ENCODE measurements at places on chromosomes 2 and 18.

DNA sequence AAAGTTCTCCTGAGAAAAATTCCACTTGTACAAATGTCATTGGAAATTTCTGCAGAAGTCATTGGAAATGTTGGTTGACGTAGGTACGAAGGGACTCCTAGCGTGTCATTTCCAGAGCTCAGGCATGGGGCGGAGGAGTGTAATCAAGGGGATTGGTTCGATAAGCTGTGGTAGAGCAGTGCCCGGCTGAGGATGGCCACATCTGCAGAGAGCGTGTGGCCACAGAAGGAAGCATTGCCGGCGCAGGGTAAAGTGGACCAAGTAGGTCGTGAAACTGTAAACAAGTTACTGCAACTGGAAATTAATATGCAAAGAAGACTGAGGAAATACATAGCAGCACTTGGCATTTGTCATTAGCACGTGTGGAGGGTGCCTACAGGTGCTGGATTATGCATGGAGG is 101.8 kb downstream of the DGKD start:
- H3K36me3 ChIP-seq, result peaks cover 49% of the 10 kb centered on the region
- DNase-seq, result no peak
- no peak overlapping the region for H3K27ac ChIP-seq
- H3K27me3 ChIP-seq, result no peaks in the 10 kb centered on the region
- H3K4me1 ChIP-seq, result no peaks in the 10 kb centered on the region
- no peak overlapping the region for H3K4me3 ChIP-seq

- H3K4me3 ChIP-seq, result no peak overlapping the region
- H3K36me3 ChIP-seq, result no peaks in the 10 kb centered on the region
- no peak overlapping the region for H3K27ac ChIP-seq
- no peaks in the 10 kb centered on the region for H3K27me3 ChIP-seq
- DNase-seq, result no peak
These were observed 193.3 kb upstream of the KLHL14 start for GRCh38 chr18:32966141-32966540.

- peaks cover 3% of the 10 kb centered on the region for H3K4me1 ChIP-seq
- H3K27ac ChIP-seq, result no peak overlapping the region
- no peak overlapping the region for H3K4me3 ChIP-seq
These were observed 5.7 kb upstream of the KLHL30 start for GRCh38 chr2:238132463-238133450.

DNA sequence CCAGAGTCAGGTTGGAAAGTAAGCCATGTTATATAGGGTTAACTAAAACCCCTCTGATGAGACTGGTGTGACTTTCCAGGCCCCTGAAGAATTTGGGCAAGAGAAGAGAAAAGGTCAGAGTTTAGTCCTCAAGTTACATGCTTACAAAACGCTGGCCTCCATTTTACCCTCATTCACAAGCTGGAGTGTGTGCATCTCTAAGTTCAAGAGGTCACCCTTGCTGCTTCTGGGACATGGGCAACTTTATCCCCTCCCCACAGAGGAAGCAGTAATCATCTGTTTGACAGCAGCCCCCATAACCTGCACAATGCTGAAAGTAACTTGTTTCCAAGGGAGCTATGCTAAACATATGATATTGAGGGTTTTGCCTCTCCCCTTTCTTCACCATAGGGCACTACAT is 85.2 kb upstream of the CCDC195 start:
- peaks cover 94% of the 10 kb centered on the region for H3K36me3 ChIP-seq
- H3K4me1 ChIP-seq, result peaks cover 4% of the 10 kb centered on the region
- DNase-seq, result no peak
- no peak overlapping the region for H3K27ac ChIP-seq

- H3K36me3 ChIP-seq, result peaks cover 5% of the 10 kb centered on the region
- H3K4me3 ChIP-seq, result no peak overlapping the region
- H3K27ac ChIP-seq, result no peak overlapping the region
- no peaks in the 10 kb centered on the region for H3K27me3 ChIP-seq
- no peak for DNase-seq
These were observed 49.9 kb downstream of the TRAF3IP1 start for GRCh38 chr2:238370094-238370822.

DNA sequence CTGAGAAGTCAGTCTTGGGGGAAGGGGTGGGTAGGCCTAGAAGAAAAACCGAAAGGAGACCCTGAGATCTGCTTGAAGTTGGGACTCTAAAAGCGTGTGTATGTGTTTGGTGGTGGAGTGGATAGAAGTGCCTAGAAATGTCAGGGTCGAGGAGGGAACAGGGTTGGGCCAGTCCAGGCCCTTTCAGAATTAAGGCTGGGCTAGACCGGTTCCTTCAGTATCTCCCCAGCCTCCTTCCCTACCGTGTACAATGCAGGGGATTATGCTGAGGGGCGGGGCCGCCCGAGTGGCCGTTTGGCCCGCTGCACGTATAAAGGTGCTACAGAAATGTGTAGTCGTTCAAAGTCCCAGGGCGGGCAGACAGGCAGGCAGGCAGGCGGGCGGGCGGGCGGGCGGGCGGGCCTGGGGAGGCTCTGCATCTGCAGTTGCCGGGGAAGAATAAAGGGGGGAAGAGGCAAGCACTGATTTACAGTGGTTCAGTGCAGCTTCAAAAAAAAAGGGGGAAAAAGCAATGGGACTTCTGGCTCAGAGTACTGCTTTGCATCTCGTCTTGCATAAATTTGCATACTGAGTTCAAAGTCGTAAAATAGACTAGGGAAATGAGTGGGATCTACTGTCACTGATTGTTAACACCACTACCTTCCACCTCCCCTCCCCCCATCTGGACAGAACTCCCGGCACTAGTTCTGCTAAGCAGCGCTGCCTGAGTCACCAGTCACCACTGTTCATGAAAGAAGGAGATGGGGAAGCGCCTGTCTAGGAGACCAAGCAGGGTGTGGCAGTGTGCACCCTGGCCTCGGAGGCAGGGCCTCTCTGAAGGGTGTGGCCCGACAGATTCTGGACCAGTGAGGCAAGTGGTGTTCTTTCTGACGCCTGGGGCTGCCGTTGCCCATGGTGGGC is 3.6 kb downstream of the IGFBP2 start:
- H3K4me1 ChIP-seq, result peaks cover 26% of the 10 kb centered on the region
- peak overlapping the region; percentile 89 for H3K27ac ChIP-seq
- no peak overlapping the region for H3K4me3 ChIP-seq
- peaks cover 8% of the 10 kb centered on the region for H3K36me3 ChIP-seq
- peak; percentile 77 for DNase-seq

- peaks cover 1% of the 10 kb centered on the region for H3K4me1 ChIP-seq
- DNase-seq, result no peak
- peaks cover 9% of the 10 kb centered on the region for H3K36me3 ChIP-seq
- no peak overlapping the region for H3K27ac ChIP-seq
These were observed 37.4 kb downstream of the SMAD2 start for GRCh38 chr18:47893047-47893446.

DNA sequence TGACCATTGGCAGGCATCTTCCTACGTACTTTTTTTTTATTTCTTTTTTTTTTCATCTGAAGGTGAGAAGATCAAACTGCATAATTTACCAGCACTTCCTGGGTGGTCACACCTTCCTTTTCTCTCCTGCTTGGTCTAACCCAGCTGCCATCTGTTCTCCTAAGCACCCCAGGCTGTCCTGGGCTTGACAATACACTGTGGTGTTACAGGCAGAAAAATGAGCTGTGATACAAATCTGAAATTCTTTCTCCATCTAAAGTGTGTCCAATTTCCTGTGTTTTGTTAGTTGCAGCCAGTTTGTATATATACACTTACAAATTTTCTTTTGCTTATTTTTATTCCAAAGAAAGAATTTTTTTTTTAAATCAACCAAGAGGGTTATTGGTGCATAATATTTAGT is 786.0 kb upstream of the ZEB2 start:
- H3K27me3 ChIP-seq, result no peaks in the 10 kb centered on the region
- no peaks in the 10 kb centered on the region for H3K36me3 ChIP-seq
- no peaks in the 10 kb centered on the region for H3K4me1 ChIP-seq
- DNase-seq, result no peak
- H3K27ac ChIP-seq, result no peak overlapping the region
- H3K4me3 ChIP-seq, result no peak overlapping the region

DNA sequence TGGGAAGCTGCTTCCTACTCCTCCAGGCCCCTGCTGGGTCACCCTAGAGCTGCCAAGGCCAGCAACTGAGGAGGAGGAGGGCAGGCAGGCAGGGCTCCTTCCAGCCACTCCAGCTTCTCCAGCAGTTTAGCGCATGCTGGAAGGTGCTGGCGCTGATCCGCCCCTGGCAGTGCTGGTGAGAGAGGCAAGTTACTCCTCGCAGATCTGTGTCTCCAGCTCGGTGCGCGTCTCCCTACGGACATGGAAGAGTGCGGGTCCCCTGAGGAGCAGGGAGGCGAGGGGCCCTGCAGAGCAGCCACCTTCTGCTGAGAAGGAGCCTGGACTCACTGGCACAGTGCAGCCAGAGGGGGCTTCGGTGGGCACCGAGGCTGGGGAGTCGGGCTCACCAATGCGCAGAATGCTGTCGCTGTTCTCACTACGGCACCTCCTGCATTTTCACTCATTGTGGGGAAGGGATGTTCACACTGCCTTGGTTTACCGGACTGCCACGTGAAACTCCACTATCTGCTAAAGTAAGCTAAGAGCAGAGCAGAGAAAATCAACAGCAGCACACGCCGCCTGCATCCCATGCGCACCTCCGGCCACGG is 206.0 kb downstream of the HDAC4 start:
- no peak overlapping the region for H3K4me3 ChIP-seq
- H3K4me1 ChIP-seq, result peaks cover 10% of the 10 kb centered on the region
- DNase-seq, result no peak
- H3K27me3 ChIP-seq, result no peaks in the 10 kb centered on the region

DNA sequence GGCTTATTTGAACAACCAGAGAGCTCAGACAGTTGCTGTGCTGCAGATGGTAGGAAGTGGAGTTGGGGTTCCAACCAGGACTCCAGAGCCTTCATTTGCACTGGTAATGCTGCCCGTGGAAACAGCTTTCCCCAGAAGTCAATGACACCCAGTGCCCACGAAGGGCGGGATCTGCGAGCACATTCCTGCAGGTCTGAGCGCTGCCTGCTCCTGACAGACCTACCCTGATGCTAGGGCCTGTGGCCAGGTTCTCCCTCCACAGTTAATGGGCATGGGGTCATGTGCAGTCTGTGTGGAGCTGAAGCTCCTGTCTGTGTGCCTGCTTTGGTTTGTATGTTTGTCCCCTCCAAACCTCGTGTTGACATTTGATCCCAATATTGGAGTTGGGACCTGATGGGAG is 299.0 kb upstream of the HS6ST1 start:
- H3K27ac ChIP-seq, result no peak overlapping the region
- H3K4me3 ChIP-seq, result no peak overlapping the region
- no peak for DNase-seq

DNA sequence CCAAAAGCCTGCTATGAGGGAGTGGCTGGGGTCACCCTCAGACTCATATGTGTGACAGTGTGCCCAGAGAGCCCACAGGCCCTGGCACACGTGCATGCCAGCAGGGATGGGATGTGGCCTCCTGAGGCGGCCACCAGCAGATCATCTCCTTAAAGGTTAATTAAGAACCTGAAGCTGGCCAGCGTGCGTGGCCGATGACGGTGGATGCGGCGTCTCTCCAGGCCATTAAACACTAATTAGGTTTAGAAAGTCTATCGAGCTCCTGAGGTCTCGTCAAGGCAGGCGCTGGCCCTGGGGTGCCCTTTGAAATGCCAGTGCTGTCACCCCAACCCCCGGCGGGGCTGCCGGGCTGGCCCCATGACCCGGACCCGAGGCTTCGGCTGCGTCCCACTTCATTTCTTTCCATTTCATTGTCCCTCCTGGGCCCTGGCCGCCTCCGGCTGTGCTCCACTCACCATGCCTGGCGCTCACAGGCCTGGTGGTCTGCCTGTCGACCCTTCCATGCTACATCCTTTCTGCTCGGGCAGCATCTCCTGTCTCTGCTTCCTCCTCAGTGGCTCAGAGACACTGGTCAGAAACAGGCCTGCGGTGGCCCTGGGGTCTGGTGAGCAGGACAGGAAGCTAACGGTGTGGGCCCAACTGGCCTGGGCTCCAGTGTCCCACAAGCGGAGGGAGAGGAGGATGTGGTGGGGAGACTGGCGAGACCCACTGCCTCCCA is 228.9 kb downstream of the CELF4 start:
- H3K27ac ChIP-seq, result no peak overlapping the region
- no peaks in the 10 kb centered on the region for H3K36me3 ChIP-seq
- no peaks in the 10 kb centered on the region for H3K4me1 ChIP-seq
- no peak for DNase-seq
- H3K4me3 ChIP-seq, result no peak overlapping the region

DNA sequence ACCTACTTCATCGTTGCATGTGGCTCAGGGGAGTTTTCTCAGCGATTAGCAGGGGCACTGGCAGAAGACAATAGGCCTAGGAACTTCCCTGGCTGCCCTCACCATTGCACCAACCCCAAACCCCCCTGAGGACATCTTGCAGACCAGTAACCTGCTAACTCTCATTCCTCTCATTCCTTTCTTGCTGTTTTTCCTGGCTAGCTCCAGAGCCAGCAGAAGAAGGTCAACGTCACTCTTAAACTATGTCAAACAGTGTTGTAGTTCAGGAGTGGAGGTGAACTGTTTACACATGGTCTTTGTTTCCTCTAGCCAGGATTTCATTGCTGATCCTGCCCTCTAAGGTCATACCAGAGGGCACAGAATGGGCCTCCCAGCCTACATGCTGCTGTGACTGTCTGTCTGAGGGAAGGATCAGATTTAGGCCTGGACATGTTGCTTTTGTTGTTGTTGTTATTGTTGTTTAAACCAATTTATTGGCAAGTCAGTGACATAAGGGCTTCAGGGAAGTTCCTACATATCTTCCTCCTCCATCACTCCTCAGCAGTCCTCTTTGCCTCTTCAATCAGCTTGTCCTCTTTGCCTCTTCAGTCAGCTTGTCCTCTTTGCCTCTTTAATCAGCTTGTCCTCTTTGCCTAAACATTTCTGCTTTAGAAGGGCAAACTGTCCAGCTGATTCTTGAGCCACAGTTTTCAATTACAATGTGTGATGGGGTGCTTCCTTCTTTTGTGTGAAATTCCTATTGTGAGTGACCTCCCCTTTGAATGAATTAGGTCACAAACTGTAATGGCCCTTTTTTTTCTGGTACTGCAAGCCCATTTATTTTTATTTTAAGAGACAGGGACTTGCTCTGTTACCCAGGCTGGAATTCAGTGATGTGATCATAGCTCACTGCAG is 471.9 kb upstream of the TNP1 start:
- peaks cover 6% of the 10 kb centered on the region for H3K4me1 ChIP-seq
- no peaks in the 10 kb centered on the region for H3K27me3 ChIP-seq
- no peak overlapping the region for H3K4me3 ChIP-seq
- peak overlapping the region; percentile 95 for H3K27ac ChIP-seq

- H3K27ac ChIP-seq, result no peak overlapping the region
- H3K27me3 ChIP-seq, result peaks cover 37% of the 10 kb centered on the region
- H3K4me1 ChIP-seq, result no peaks in the 10 kb centered on the region
- DNase-seq, result no peak
These were observed 192.4 kb downstream of the ZBTB7C start for GRCh38 chr18:48216639-48217257.

GRCh38 chr2:2234398-2235195 is 96.5 kb downstream of the MYT1L start:
- no peak overlapping the region for H3K27ac ChIP-seq
- no peak for DNase-seq
- H3K36me3 ChIP-seq, result no peaks in the 10 kb centered on the region
- H3K4me3 ChIP-seq, result no peak overlapping the region
- H3K27me3 ChIP-seq, result no peaks in the 10 kb centered on the region

GRCh38 chr2:14937336-14937735 is 304.8 kb downstream of the LRATD1 start:
- no peak for DNase-seq
- no peaks in the 10 kb centered on the region for H3K4me1 ChIP-seq
- no peaks in the 10 kb centered on the region for H3K27me3 ChIP-seq
- no peak overlapping the region for H3K27ac ChIP-seq

GRCh38 chr18:62720766-62721613 is 5.6 kb downstream of the PHLPP1 start:
- H3K27ac ChIP-seq, result no peak overlapping the region
- DNase-seq, result no peak
- no peaks in the 10 kb centered on the region for H3K27me3 ChIP-seq
- H3K4me1 ChIP-seq, result peaks cover 10% of the 10 kb centered on the region

- DNase-seq, result no peak
- H3K4me1 ChIP-seq, result peaks cover 32% of the 10 kb centered on the region
- no peak overlapping the region for H3K27ac ChIP-seq
- H3K36me3 ChIP-seq, result peaks cover 56% of the 10 kb centered on the region
- H3K4me3 ChIP-seq, result no peak overlapping the region
These were observed 2.9 kb upstream of the SFXN5 start for GRCh38 chr2:73074110-73075069.

All from mesenchymal stem cell (in vitro differentiated cells and primary cell).